ENCODE measurements at places on chromosomes 7 and 10.

DNA sequence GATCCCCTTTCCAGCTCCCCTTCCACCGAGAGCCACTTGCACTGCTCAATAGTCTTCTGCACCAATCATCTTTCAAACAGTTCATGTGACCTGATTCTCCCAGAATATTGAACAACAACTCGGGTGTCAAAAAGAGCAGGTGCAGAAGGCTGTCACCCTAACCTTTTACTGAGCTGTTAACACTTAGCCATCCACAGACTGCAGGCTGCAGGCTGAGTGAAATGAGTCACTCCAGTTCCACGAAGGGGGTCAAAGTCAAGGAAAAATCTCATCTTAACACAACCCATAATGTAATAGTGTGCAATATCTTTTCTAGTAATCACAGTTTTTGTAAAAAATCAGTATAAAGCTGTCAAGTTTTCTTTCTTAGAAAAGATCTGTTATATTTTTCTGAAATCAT is 63.1 kb downstream of the MTPAP start:
- no peak for DNase-seq

GRCh38 chr7:11935905-11936304 is 103.9 kb upstream of the THSD7A start:
- no peak for DNase-seq

GRCh38 chr7:129612112-129613015 is 844 bp downstream of the NRF1 start:
- DNase-seq = peak; percentile 35

GRCh38 chr10:119337796-119338432 is 130.5 kb downstream of the GRK5 start:
- no peak for DNase-seq

DNA sequence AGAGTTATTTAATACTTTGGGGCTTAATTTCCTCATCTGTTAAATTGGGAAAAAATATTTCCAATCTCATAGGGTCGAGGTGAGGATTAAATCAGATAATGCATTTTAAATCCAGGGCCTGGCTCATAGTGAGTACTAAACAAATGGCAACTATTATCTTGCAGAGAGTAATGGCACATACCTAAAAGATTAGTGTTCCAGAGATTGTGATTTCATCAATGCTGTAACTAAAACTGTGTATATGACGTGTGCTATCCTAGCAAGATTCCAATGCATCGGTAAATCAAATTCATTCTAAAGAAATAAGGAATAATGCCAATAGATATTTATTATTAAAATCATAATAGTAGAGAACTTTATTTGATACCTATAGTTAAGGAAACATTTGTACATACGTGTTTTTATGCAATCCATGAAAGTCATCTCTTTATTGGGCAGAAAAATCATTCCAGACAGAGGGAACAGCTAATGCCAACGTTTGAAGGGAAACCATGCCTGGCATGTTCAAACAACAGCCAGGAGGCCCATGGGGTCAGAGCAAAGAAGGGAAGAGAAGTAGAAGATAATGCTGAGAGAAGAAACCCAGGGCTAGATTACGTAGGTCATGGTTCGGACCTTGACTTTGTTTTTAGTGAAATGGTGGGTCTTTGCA is 174.8 kb upstream of the AGR3 start:
- DNase-seq = no peak

DNA sequence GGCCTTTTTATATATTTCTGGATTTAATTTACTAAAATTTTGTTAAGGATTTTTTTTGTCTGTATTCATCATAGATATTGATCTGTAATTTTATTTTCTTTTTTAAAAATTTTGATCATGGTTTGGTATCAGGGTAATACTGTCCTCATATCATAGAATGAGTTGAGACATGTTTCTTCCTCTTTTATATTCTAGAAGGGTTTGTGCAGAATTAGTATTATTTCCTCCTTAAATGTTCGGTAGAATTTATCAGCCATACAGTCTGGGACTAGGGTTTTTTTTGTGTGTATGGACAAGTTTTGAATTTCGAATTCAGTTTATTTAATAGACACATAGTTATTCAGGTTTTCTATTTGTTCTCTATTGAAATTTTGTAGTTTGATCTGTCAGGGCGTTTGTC is 54.0 kb downstream of the SHOC2 start:
- DNase-seq = no peak

DNA sequence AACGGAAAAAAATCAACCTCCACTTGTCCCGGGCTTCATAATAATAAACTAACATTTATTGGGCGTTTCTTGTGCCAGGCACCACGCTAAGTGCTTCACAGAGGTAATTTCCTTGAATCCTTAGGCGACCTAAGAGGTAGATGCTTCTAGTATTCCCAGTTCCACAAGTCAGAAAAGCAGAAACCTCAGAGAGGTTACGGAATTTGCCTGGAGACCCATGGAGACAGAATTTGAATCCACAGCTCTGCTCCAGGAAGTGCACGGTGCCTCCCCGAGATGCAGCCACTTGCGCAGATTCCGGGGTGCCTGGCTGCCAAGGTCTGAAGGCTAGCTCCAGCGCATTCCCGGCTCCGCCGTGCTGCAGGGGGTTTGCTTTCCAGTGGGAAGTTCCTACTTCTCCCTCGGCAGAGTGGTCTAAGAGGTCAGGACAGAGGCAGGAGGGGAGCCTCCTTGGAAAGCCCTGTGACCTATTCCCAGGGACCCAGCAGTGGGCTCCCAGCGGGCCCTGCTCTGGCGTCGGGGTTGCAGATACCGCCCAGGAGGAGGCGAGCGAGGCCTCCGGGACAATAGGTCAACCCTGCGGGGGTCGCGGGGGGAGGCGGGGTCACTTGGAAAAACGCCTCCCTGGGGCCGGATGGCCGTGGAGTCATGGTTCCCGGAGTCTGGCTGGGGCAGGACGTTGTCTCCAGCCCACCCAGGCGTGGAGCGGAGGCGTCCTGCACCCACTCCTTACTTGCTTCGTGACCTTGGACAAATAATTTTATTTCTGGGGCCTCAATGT is 10.1 kb upstream of the NKX2-3 start:
- no peak for DNase-seq

DNA sequence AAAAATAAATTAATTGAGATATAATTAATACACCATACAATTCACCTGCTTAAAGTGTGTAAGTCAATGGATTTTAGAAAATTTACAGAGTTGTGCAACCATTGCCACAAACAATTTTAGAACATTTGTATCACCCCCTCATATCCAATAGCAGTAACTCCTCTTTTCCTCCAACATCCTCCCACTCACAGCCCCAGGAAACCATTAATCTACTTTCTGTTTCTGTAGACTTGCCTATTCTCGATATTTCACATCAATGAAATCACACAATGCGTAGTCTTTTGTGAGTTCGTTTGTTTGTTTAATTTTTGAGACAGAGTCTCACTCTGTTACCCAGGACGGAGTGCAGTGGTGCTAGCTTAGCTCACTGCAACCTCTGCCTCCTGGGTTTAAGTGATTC is 13.7 kb upstream of the HERC4 start:
- no peak for DNase-seq

GRCh38 chr10:17228091-17229015 is at the start of gene VIM:
TSS of gene VIM (plus strand) at chr10:17228241. CDS start at chr10:17229423, 1,182 bp downstream.
- DNase-seq = peak; percentile 91

DNA sequence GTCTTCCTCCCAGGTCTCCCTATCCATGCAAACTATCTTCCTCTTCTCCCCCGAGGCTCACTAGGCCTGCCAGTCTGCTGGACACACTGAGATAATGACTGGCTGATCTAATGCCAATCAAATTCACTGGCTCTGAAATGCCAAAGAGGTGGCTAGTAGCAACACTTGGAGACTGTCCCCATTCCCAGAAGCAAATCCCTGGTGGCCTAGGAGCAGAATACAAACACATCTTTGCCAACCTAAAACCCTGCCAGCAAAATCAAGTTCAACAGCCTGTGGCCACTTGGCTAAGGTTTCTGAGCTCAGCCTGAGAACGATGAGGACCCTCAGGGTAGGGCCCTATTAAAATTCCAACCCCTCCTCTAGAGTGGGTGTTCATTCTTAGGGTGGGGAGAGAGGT is 46.6 kb downstream of the SH3PXD2A start:
- no peak for DNase-seq

- DNase-seq = no peak
Observed at GRCh38 chr7:16738011-16738688, 15.4 kb upstream of the TSPAN13 start.

- DNase-seq = peak; percentile 44
Observed at GRCh38 chr10:6200734-6201515, 1.8 kb upstream of the PFKFB3 start.

DNA sequence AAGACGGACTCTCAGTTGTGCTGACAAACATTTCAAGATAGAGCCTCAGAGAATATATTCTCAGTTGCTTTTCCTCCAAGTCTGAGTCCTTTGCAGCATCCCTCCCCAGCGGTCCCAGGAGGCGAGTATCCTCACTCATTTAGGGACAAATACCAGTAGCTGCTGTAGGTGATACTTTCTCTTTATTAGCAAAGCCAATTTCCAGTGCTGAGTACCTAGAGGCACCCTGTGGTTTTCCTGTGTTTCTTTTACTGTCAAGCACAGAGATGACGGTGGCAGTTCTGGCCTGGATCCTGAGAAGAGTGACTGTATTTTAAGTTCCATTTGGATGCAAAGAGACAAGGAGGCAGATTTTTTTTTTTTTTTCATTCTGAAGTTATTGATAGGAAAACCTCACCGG is 1058.4 kb downstream of the SORCS3 start:
- DNase-seq = no peak

GRCh38 chr7:138867744-138868143 is 69.7 kb upstream of the ATP6V0A4 start:
- no peak for DNase-seq

DNA sequence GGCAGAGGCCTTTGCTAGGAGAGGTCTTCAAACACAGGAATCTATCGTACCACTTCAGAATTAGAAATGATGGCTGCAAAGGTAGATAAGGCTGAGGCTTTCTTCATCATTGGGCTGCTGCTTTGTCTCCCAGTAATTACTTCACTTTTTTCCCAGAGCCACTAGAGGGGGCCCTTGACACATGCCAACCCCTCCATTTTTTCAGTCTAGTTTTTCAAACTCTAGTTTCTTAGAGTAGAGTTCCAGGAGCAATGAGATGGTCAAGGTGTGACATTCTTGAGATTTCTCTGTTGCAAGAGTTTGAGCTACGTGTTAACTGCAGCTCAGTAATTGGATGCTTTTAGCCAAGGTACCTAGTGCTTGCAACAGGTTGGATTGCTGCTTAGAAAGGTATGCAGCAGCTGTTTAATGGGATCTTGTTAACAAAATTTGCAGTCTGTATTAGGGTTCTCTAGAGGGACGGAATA is 33.8 kb upstream of the RBM20 start:
- DNase-seq = peak; percentile 54

DNA sequence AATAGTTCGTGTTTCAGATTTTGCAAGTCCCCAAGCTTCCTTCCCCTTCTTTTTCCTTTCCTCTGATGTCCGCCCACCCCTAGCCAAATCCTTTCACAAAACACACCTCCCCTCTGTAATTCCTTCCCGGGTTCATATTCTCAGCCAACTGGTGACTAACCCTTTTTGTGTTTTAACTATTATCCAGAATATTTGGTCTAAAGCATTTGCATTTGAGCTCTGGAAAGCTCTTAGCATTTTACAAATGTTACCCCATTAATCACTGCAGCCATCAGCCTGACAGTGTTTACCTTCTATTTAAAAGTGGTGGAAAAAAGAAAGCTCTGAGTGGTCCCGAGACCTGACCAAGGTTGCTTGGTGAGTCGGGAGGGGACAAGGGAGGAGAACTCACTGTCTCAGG is 139.0 kb downstream of the CREB5 start:
- no peak for DNase-seq

DNA sequence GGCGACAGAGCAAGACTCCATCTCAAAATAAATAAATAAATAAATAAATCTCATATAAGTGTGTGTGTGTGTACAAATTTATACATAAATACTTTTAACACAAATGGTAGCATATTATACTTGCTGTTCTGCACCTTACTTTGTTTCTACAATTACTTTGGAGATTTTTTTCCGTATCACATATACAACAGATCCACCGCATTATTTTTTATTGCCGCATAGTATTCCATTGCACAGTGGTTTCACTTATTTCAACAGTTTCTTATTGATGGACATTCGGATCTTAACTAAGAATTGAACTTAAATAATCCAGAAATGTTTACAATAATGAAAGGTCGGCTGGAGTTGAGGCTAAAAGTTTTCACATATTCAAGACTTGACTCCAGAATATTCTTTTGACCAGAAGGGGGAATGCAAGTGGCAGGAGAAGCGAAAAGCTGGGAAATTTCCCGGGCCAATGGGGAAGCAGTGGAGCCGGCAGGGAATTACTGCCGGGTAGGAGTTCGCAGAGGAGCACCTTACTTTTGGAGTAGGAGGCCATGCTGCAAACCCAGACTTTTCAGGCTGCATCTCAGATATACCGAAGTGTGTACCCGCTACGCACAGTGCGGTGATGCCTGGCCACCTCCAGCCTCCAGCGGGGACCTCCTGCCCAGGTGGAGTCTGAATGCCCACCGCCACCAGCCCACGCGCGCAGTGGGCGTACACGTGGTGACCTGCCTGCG is 415 bp upstream of the CNNM1 start:
- DNase-seq = no peak

DNA sequence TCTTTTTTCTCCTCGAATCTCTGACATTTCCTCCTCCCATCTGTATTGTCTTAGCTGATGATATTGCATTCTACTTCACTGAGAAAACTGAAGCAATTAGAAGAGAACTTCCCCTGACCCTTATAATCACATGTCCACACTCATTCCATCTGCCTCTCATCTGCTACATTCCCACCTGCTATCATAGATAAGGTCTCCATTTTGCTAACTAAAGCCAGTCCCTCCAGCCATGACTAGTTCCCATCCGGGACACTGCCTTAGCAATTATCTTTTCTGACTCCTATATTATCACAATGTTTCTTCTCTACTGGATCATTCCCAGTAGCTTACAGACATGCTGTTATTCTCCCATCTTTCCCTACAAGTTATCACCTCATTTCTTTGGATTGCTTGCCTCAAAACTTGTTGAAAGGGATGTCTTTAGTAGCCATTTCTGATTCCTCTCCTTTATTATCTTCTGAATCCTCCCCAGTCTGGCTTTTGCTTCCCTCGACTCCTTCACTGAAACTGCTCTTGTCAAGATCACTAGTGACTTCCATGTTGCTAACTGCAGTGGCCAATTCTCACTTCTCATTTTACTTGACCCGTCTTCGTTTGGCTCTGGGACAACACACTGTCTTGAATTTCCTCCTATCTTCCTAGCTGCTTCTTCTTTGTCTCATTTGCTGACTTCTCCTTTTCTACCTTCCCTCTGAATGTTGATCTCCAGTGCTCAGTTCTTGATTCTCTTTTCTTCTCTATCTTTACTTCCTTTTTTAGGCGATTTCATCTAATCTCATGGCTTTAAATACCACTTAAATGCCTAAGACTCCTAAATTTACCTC is 35.9 kb downstream of the FZD1 start:
- no peak for DNase-seq

All from activated T-cell treated with anti-CD3 and anti-CD28 coated beads, Interleukin-2, amount 50 U/mL, for 72 hours (primary cell).